ENCODE measurements at places on chromosomes 1 and 21. TPM values are rescaled to one million over a fixed set of nuclear protein-coding genes. Genes with fewer than 3 reads are reported as not detected.

GRCh38 chr1:179888071-179888470, 6.0 kb downstream of the TOR1AIP1 start:
- no peak for DNase-seq

GRCh38 chr1:163357378-163357777, 35.6 kb downstream of the NUF2 start:
- DNase-seq = no peak

DNA sequence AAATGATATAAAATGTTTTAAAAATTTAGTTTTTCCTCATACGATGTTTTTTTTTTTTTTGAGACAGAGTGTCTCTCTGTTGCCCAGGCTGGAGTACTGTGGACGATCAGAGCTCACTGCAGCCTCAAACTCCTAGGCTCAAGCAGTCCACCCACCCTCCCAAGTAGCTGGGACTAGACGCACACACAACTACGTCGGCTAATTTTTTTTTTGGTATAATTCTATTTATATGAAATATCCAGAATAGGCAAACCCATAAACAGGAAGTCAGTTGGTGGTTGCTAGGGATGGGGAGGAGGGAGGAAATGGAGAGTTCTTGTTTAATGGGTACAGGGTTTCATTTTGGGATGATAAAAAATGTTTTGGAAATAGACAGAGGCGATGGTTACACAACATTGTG, 56.5 kb downstream of the WARS2 start:
- DNase-seq = no peak

- no peak for DNase-seq
Observed at GRCh38 chr1:12148160-12148957, 18.4 kb upstream of the TNFRSF1B start.

DNA sequence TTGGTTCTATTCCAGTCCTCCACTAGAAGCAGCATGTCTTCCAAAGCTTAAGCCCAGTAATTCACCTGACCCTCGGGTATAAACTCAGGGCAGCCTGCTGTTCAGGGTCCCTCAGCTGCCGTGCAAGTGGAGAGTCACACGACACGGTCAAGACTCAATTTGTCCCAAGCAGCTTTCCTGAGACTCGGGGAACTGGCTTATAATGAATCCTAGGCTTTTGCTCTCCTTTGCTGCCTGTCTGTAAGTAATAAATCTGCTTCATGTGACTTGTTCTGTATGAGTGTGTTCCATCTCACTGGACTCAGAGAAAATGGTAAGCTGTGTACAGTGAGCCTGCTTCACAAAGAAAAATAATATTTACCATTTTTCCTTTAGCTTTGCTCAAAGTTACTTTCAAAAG, 119.8 kb downstream of the CYYR1 start:
- DNase-seq = no peak

FOXD2 gene
- 4.9 TPM for total RNA-seq

DNA sequence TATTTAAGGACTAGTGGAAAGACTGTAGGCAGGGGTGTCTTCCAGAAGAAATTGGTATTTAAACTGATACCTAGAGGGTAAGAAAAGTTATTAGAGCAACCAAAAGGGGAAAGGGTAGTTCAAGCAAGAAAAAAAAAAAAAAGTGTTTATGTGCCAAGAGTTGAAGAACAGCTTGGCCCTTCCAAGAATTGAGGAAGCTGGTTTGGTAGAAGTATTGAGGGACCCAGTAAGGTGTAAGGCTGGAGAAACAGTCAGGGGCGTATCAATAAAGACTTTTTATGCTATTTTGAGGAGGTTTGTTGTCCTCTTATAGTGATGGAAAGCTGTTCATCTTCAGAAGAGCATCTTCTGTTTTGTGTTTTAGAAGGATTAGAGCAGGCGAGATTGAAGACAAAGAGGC, 108.3 kb downstream of the PTPRC start:
- no peak for DNase-seq

DNA sequence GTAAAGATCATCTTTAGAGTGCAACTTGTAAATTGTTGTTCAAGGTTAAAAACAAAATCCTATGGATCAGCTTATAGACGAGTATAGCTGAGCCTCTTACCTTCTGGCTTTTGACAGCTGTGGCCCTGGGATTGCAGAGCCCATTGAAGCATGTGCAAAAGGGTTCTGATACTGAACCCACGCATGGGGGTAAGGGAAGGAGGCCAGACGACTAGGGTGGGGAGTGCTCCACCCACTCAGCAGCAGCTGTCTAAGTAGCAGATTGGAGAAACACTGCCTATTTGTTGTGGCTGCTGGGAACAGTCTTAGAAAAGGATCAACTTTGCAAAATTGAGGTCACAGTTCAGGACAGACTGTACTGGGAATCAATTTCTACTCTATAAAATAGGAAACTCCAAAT, 16.1 kb downstream of the CD101 start:
- no peak for DNase-seq

DNA sequence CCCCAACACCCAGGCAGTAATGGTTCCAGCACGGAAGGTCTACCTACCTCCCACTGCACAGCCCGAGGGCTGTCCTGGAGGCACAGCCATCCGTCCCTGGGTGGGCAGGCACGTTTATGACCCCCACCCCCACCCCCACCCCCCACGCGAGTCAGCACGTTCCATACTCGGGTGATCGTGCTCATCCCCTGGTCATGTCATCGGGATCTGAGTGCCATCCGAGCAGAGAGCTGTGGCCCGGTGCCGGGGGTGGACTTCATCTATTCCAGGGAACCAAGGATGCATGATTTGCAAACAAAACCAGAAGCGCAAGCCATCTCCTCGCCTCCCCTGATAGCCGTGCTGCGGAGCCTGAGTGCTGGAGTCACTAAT, 1.1 kb downstream of the TSPEAR start:
- DNase-seq = no peak

All from thoracic aorta (tissue), 2 donors.